ENCODE measurements at places on chromosomes 1 and 21. TPM values are rescaled to one million over a fixed set of nuclear protein-coding genes. Genes with fewer than 3 reads are reported as not detected.

- H3K4me3 ChIP-seq: no peak overlapping the region
- H3K36me3 ChIP-seq: peaks cover 43% of the 10 kb centered on the region
- H3K4me1 ChIP-seq: no peaks in the 10 kb centered on the region
- H3K27ac ChIP-seq: no peak overlapping the region
Observed at GRCh38 chr1:119731060-119731459, 19.3 kb downstream of the PHGDH start.

DNA sequence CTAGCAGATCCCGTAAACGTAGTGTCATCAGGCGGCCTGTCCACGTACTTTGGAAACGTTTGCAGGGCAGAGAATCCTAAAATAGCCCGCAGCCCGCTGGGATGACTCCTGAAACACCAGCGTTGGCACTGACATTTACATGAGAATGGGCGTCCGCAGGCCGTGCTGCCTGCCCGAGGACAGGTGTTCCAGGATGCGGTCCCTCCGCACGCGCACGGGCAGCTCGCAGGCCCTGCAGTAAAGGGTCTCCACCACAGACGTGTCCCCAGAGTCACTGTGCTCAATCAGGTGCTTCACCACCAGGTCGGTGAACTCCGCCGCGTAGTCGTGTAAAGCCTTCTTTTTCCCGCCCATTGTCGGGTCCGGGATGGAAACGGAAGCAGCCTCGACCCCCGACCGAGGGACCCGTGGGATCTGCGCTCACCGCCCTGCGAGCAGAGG is 5.8 kb upstream of the CCDC27 start:
- peak overlapping the region; percentile 83 for H3K27ac ChIP-seq
- H3K4me3 ChIP-seq: peak overlapping the region; percentile 85
- peaks cover 35% of the 10 kb centered on the region for H3K36me3 ChIP-seq
- no peak for DNase-seq
- H3K4me1 ChIP-seq: peaks cover 32% of the 10 kb centered on the region

DNA sequence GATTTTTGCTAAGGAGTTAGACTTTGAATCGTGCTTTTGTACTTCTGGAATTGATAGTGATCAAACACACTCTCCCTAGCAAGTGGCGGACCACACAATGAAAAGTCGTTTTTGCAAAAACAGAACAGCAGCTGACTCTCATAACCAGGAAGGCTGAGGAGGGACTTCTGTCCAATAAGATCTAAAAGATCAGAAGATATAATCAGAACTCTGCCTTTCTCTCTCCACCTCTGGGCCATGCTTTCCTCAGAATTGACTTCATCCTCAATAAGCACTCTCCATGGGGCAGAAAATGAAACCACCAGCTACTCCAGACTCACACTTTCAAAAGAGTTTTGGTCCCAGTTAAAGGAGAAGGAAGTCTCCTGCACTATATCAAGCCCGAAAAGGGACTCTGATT is 55.3 kb upstream of the SAMD13 start:
- H3K4me1 ChIP-seq: no peaks in the 10 kb centered on the region
- DNase-seq: no peak
- H3K4me3 ChIP-seq: no peak overlapping the region
- H3K27me3 ChIP-seq: no peaks in the 10 kb centered on the region
- H3K27ac ChIP-seq: no peak overlapping the region

DNA sequence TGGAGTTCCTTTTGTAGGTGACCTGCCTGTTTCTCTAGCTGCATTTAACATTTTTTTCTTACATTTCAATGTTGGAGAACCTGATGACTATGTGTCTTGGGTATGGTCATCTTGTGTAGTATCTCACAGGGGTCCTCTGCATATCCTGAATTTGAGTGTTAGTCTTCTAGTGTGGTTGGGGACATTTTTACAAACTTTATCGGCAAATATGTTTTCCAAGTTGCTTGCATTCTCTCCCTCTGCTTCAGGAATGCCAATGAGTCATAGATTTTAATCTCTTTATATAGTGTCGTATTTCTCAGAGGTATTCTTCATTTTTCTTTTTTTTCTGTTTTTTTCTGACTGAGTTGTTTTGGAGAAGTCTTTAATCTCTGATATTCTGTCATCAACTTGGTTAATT is 684.0 kb downstream of the NCAM2 start:
- no peak for DNase-seq
- H3K27ac ChIP-seq: no peak overlapping the region
- no peaks in the 10 kb centered on the region for H3K36me3 ChIP-seq
- H3K4me1 ChIP-seq: no peaks in the 10 kb centered on the region

DNA sequence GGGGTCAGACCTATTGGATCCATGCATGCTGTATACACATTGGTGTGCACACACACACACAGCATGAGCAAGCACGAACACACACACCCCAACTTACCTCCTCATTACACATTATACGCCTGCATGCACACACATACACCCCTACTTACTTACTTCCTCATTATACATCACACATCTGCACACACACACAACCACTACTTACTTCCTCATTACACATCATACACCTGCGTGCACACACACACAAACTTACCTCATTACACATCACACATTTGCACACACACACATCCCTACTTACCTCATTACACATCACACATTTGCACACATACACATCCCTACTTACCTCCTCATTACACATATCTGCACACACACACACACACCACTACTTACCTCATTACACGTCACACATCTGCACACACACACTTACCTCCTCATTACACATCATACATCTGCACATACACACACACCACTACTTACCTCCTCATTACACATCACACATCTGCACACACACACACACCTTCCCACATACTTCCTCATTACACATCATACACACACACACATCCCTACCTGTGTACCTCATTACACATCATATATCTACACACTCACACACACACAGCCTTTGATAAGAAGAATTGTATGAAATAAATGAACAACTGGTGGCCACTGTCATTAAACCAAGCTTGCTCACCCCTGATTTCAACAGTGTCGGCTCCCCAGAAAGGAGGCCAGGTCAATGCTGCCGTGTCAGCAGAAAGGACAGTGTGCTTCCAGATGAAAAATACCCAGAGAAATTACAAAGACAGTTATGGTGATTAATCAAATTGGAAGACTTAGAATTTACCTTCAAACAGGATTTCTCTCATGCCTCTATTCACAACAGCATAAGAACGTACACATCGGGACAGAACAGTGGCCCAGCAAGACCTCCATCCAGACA is 117.8 kb downstream of the SETD4 start:
- no peaks in the 10 kb centered on the region for H3K36me3 ChIP-seq
- no peak overlapping the region for H3K4me3 ChIP-seq
- no peak overlapping the region for H3K27ac ChIP-seq
- H3K27me3 ChIP-seq: peaks cover 11% of the 10 kb centered on the region
- no peak for DNase-seq

GRCh38 chr1:16165548-16165947 is 9.7 kb upstream of the EPHA2 start:
- no peaks in the 10 kb centered on the region for H3K36me3 ChIP-seq
- no peaks in the 10 kb centered on the region for H3K27me3 ChIP-seq
- H3K4me3 ChIP-seq: no peak overlapping the region
- DNase-seq: no peak

DNA sequence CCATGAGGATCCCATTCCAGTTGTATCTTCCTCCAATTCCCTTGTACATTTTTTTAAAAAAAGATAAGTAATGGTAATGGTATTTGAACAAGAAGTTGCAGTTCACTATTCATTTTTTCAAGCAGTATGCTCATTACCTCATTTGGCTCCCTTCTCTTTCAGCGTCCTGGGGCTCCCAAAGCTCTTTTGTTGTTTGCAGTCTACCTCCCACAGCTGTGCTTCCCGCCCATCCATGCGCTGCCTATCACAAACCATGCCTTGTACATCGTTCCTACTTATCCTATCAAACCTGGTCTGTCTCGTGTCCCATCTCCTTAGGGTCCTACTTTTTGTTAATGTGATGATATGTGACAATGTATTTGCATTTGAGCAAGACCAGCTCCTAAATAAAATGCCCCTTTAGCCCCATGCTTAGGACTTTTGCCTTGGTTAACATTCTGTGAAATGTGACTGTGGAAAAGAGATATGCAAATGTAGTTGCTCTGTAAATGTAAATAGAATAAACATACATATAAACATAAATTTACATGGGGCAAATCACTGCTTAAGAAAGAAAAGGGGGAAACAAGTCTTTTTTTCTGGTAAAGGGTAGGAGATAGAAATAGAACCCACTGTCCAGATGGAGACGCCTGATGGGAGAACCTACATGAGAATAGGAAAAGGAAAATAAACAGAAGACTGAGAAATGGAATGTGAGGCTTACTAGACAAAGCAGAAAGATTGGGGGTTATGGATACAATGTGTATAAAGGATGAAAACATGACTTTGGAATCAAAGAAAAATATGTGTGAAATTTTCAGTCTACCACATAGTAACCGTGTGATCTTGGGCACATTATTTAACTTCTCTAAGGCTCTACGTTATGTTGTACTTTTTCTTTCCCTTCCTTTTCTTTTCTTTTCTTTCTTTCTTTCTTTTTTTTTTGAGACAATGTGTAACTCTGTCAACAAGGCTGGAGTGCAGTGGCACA is 59.8 kb upstream of the PLXNA2 start:
- no peak for DNase-seq
- no peaks in the 10 kb centered on the region for H3K4me1 ChIP-seq
- H3K4me3 ChIP-seq: no peak overlapping the region
- H3K36me3 ChIP-seq: no peaks in the 10 kb centered on the region
- H3K27ac ChIP-seq: no peak overlapping the region

- no peak overlapping the region for H3K27ac ChIP-seq
- no peaks in the 10 kb centered on the region for H3K4me1 ChIP-seq
- DNase-seq: no peak
- H3K36me3 ChIP-seq: no peaks in the 10 kb centered on the region
- H3K27me3 ChIP-seq: no peaks in the 10 kb centered on the region
- no peak overlapping the region for H3K4me3 ChIP-seq
Observed at GRCh38 chr21:21690068-21690665, 692.0 kb downstream of the NCAM2 start.

DNA sequence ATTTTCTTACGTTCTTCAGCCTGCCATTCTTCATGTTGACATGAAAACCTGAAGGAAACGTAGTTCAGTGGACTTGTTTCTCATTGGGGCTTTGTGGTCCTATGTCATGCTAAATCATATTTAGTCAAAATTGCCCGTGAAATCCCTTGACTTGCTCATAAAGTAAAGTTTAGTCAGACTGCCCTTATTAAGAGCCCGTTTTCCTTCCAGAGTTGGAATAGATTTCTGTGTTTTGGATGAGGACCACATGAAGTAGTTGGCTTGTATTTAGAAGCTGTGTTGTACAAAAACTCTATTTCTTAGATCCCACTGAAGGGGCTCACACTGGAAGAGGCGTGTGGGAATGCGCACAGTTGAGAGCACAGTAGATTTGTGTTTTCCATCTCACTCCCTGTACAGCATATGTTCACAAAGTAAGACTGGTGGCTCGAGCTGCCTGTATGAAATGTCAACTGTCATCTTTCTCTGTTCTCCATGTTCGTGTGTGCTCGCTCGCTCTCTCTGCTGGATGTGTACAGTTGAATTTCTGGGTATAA is 42.4 kb downstream of the CAMTA1 start:
- H3K36me3 ChIP-seq: peaks cover 4% of the 10 kb centered on the region
- H3K4me3 ChIP-seq: no peak overlapping the region
- no peak for DNase-seq
- H3K4me1 ChIP-seq: peaks cover 35% of the 10 kb centered on the region
- no peak overlapping the region for H3K27ac ChIP-seq

DNA sequence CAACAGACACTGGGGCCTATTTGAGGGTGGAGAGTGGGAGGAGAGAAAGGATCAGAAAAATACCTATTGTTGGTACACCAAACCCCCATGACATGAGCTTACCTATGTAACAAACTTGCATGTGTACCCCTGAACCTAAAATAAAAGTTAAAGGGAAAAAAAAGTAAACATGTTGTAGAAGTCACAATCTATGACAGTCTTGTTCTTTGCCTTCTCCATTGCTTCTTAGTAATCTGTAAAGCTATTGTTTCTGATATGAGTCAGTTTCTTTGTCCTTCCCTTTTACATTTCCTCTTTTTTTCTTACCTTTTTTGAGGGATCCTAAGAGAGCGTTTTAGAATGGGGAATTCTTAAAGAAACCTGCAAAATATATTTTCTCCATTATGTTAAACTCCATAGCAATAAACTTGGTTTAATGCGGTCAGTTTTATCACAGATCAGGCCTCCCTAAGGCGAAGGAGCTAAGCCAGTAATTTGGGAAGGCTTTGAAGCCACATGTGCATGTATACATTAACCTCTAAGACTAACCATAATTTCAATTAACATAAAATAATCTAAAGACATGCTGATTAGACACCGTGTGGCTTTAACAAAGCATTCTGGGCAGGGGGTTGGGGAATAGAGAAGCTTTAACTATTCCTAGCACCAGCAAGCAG is 77.8 kb upstream of the C1orf105 start:
- DNase-seq: no peak
- peak overlapping the region; percentile 70 for H3K27ac ChIP-seq
- peaks cover 19% of the 10 kb centered on the region for H3K4me1 ChIP-seq
- H3K27me3 ChIP-seq: no peaks in the 10 kb centered on the region
- no peak overlapping the region for H3K4me3 ChIP-seq

GRCh38 chr1:230464671-230465070 is 38.5 kb upstream of the PGBD5 start:
- no peak overlapping the region for H3K4me3 ChIP-seq
- no peaks in the 10 kb centered on the region for H3K4me1 ChIP-seq
- no peak for DNase-seq
- H3K27ac ChIP-seq: no peak overlapping the region
- no peaks in the 10 kb centered on the region for H3K36me3 ChIP-seq

DNA sequence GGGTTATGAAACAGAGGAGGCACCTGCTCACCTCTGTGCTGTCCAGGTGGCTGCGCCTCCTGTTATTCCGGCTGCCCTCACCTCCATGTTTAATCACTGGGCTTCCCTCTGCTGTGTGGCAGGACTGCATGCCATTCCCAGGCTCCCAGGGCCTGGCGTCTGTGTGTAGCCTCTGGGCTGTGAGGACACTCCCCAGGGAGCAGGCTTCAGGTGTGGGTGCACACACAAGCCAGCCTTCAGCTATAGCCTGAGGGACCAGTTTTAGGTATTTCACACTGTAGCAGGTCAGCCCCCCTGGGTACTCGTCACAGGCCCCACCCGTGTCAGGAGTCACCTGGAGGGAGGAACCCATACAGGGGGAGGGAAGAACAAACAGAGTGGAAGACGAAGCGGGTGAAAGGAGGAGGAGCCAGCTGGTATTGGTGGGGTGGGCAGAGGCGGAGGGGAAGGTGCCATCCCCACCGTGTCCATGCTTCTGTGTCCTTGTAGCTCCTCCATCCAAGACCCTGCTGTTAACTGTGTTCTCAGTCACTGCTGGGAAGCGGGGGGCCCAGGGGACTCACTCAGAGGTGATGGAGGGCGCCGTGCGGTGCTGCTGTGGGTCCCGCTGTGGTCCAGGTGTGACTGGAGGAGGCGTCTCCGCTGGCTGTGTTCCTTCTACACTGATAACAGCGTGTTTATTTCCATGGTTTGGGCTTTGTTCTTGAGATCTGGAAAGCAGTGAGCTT is 158.6 kb downstream of the PGBD5 start:
- H3K27me3 ChIP-seq: no peaks in the 10 kb centered on the region
- peaks cover 80% of the 10 kb centered on the region for H3K36me3 ChIP-seq
- H3K4me3 ChIP-seq: no peak overlapping the region
- no peak for DNase-seq
- H3K27ac ChIP-seq: no peak overlapping the region

- H3K27me3 ChIP-seq: no peaks in the 10 kb centered on the region
- H3K36me3 ChIP-seq: no peaks in the 10 kb centered on the region
- H3K27ac ChIP-seq: no peak overlapping the region
- H3K4me1 ChIP-seq: no peaks in the 10 kb centered on the region
- no peak overlapping the region for H3K4me3 ChIP-seq
- DNase-seq: no peak
Observed at GRCh38 chr1:246216906-246217305, 290.2 kb downstream of the SMYD3 start.

ADORA1 gene
- 0.34 TPM for total RNA-seq

KRTAP19-1 gene
- total RNA-seq: not detected

S100A8 gene
- 13.2 TPM for total RNA-seq

VPS13D gene
- 67.8 TPM for total RNA-seq

TRABD2B gene
- 4.2 TPM for total RNA-seq

CAMK2N1 gene
- 26.1 TPM for total RNA-seq
